ENCODE measurements at places on chromosomes 12 and 14.
A peak's percentile ranks its signal among the peaks of the same experiment; 100 is the strongest.

GRCh38 chr12:109875572-109876131 is 4.7 kb downstream of the GLTP start:
- no peak for DNase-seq

DNA sequence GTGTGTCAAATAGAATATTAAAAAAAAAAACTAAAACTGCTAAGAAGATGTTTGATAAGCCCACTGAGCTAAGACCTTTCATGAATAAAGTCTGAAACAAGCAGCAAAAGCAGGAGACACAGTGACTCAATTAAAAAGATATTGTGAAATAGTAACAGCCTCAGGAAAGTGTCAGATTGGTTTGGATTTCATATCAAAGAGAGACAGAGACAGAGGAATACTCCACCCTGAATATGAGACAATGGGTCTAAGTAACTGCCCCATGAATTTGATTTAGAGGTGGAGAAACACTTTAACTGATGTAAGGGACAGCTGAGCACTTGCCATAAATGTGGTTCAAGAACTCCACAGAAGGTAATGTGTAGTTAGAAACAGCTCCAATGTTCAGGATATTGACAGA is 277.9 kb upstream of the FOXG1 start:
- no peak for DNase-seq

- no peak for DNase-seq
Observed at GRCh38 chr14:92109490-92109889, 3.1 kb upstream of the ATXN3 start.

GRCh38 chr12:111758120-111758561 is 8.6 kb upstream of the ALDH2 start:
- peak; percentile 32 for DNase-seq

DNA sequence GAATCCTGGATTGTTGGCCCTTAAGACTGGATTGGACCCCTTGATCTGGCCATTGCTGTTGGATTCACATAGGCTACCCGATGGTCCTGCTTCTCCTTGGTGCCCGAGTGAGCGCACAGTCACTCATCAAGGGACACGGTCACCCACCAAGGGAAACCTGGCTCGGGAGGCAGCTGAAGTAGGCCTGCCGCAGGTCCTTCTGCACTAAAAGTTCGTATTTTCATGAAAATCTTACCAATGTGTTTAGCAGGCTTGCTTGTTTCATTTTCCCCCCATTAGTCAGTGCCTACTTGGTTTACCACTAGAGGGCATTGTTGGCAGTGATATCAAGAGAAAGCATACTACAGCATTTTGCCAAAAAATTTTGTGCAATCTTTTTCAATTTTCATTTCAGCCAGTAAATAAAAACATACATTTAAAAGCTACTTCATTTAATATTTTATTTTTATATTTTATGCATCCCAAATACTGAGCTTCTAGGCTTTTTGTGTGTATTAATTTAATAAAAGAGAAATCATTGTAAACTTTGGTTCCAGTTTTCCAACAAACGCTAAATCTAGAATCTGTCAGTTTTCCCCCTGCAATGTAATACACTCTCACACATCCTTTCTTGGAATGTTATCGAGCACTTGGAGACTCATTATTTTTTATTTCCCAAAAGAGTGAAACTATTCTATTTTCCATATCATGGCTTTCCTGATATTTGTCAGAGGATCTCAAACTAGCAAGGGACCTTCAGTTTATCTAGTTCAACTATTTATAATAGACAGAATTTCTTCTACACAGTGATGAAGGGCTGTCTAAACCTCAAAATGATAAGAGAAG is 116.7 kb downstream of the LMNTD1 start:
- DNase-seq, result peak; percentile 75

GRCh38 chr14:96121660-96122395 is 82.7 kb downstream of the C14orf132 start:
- no peak for DNase-seq

DNA sequence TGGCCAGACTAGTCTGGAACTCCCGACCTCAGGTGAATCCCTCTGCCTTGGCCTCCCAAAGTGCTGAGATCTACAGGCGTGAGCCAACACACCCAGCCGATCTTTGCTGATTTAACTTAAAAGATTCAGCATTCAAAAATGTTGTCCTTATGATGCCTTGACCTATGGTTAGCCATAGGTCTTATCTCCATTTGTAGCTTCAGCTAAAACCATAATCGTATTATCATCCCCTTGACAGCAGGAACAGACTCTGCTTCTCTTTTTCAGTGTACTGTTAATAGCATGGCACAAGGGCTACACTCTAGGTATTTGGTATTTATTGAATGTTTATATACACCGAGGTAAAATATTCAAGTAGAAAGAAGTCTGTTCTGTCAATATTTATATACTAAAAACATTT is 15.3 kb downstream of the CCDC62 start:
- DNase-seq, result no peak

All from mesendoderm (in vitro differentiated cells).